ENCODE measurements at places on chromosomes 4 and X.
A peak's percentile ranks its signal among the peaks of the same experiment; 100 is the strongest.

DNA sequence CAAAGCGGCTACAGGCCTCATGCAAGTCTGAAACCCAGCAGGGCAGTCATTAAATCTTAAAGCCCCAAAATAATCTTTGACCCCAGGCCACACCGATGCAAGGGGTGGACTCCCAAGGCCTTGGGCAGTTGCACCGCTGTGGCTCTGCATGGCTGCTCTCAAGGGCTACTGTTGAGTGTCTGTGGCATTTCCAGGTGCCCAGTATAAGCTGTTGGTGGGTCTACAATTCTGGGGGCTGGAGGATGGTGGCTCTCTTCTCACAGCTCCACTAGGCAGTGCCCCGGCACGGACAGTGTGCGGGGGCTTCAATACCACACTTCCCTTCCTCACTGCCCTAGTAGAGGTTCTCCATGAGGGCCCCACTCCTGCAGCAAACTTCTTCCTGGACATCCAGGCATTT is 60.1 kb downstream of the NWD2 start:
- DNase-seq: no peak

- no peak for DNase-seq
These were observed 1740.5 kb upstream of the AGA start for GRCh38 chr4:179182741-179183140.

DNA sequence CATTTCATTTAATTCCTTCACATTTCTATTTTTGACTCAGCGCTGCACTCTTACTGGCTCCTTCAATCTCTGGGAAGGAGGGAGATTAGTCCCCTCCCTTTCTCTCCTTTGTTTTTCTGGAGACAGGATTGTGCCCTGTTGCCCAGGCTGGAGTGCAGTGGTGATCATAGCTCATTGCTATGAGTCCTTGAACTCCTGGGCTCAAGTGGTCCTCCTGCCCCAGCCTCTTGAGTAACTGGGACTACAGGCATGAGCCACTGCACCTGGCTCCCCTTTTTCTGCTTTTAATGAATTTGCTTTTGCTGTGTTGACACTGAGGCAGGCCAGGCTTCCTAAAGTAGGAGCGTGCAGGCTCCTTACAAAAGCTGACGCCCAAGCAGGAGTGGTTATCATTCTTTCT is 10.5 kb downstream of the TBC1D14 start:
- DNase-seq: no peak

- DNase-seq: no peak
These were observed 42.9 kb downstream of the DCTD start for GRCh38 chr4:182874304-182874751.

DNA sequence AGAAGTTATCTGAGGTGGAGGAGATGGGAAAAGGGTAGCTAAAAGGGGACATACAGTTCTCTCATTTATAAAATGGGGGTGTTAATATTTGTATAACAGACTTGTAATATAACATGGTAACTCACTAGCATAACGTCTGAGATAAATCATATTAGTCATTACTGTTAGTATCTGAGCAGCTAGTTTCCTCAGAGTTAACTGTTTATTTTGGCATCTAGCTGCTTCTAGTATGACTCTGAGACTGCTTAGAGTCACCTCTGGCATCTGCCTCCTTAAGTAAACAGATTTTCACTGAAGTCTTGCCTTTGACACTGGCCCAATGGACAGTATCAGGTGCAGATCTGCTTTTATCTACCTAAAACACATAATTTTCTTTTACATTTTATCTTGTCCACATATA is 58.1 kb downstream of the SLC30A9 start:
- peak; percentile 38 for DNase-seq
